ENCODE measurements at places on chromosomes 6 and 20. TPM values are rescaled to one million over a fixed set of nuclear protein-coding genes. Genes with fewer than 3 reads are reported as not detected.

The CDH22 gene
- not detected for total RNA-seq

The SLC52A3 gene
- 0.44 TPM for total RNA-seq

The COL20A1 gene
- 0.32 TPM for total RNA-seq

The HSPA1L gene
- 2.9 TPM for total RNA-seq

The DCDC2 gene
- total RNA-seq = not detected

The ANKRD6 gene
- total RNA-seq = 18.4 TPM

The C20orf144 gene
- not detected for total RNA-seq

DNA sequence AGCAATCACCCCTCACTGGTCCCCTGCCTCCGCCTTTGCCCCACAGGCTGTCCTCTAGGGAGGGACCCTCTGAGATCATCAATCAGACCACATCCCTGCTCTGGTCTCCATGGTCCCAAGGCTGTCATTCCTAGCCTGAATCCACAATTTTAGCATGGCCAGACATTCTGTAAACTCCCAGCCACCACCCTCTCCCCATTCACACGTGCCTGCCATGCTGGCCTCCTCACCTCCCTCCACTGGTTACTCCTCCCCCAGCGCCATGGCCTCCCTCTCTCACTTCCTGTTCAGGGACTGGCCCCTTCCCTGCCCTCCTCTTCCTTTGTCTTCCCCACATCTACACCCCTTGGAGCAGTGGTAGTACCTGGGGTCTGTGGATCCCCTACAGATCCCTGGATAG is 150.7 kb upstream of the MLN start:
- H3K36me3 ChIP-seq = no peaks in the 10 kb centered on the region
- peak; percentile 41 for DNase-seq
- no peak overlapping the region for H3K4me3 ChIP-seq
- no peaks in the 10 kb centered on the region for H3K4me1 ChIP-seq

DNA sequence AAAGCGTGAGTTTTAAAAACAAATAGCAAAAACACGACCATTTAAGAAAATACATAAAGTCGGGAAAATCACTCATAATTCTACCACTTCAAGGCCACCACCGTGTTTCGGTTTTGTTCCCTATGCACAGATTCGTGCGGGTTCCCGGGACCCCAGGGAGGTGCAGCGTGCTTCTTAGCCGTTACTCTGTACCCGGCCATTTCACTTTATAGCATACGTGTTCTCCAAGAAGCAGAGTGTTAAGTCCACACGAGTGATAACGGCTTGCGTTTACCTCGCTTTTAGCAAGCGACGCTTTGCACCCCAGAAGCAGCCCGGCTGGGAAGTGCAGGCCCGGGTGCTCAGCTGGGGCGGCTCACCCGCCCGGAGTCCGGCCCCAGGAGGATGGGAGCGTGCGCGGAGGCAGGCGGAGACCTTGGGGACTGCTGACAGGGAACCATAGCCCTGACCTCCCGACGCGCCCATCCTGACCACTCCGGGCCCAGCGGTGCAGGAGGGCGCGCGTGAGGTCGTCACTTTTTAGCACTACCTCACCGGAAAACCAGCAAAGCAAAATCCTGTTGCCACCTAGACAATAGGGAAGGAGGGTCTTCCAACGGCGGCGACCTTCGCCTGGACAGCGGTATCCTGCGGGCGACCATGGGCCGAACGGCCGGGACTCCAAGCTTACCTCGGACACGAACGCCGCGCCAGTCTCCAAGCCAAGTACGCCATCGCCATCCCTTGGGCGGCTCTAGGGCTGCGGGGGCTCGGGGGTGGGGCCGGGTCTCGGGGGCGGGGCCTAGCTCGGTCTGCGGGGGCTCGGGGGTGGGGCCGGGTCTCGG is at the start of gene ECI2:
Gene ECI2 (minus strand): TSS at position 735 of the 824 bp plus-strand sequence. CDS start 15 bp downstream, at position 720.
- peak within 1 kb of the TSS; percentile 91 for H3K27ac ChIP-seq
- no peaks in the 10 kb centered on the region for H3K27me3 ChIP-seq
- DNase-seq = peak; percentile 96
- peaks cover 53% of the 10 kb centered on the region for H3K4me1 ChIP-seq
- H3K4me3 ChIP-seq = peak within 1 kb of the TSS; percentile 88

DNA sequence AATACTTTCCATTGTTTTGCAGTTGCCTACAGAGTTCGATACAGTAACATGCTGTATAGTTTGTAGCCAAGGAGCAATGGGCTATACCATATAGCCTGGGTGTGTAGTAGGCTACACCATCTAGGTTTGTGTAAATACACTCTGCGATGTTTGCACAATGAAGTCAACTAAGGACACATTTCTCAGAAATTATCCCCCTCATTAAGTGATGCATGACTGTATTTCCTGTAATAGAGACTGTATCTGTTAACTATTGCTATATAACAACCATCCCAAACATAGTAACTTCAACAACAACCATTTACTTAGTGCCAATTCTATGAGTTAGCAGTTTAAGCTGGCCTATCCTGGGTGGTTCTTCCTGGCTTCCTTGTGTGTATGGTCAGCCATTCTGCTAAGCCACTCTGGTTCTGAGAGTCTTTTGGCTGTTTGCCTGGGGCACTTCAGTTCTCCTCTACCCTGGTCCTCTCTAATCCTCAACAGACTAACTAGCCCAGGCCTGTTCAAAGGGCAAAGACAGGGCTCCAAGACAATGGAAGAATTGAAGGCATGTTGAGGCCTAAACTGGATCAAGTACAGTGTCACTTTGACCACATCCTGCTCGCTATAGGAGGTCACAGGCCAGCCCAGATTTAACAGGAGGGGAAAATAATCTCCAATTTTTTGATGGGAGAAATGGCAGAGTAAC is 124.0 kb downstream of the PLCB1 start:
- H3K4me1 ChIP-seq = no peaks in the 10 kb centered on the region
- no peaks in the 10 kb centered on the region for H3K36me3 ChIP-seq
- H3K4me3 ChIP-seq = no peak overlapping the region
- DNase-seq = no peak
- H3K27ac ChIP-seq = no peak overlapping the region
- H3K27me3 ChIP-seq = no peaks in the 10 kb centered on the region

GRCh38 chr6:149859368-149859767 is 4.8 kb downstream of the LRP11 start:
- no peak overlapping the region for H3K4me3 ChIP-seq
- no peak for DNase-seq
- no peaks in the 10 kb centered on the region for H3K36me3 ChIP-seq
- no peak overlapping the region for H3K27ac ChIP-seq
- H3K27me3 ChIP-seq = peaks cover 6% of the 10 kb centered on the region

- H3K36me3 ChIP-seq = no peaks in the 10 kb centered on the region
- no peak overlapping the region for H3K4me3 ChIP-seq
- H3K27me3 ChIP-seq = peaks cover 20% of the 10 kb centered on the region
- no peaks in the 10 kb centered on the region for H3K4me1 ChIP-seq
- DNase-seq = no peak
These were observed 2.9 kb downstream of the RBBP8NL start for GRCh38 chr20:62424249-62425107.

DNA sequence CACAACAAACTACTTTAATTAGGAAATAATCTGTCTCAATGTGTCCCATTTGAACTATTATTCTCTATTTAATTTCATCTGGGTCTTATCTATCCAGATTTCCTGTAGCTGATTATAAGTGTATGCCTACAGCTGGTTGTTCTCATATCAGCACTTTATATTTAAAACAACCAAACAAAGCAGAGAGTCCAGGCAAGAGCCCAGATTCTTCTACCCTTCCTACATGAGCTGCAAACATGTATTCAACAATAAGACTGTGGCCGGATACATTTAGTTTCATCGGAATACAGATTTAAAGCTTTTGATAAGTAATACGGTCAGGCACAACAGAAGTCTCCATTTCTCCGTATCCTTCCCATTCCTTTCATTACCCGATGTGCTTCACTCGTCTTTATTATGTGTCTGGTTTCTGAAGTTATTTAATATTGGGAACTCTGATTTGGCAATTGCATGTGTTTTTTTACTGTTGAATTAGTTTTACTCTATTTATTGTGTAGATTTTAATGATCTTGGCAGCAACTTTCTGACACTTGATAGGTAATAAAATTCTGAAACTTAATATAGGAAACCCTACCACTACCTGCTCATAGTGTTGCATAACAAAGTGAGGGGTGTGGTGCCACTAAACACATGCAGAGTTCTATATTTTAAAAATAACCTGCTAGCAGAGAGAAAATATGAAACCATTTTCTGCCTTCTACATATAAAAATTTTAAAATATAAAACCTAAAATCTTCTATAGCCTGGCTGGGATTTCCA is 653.5 kb upstream of the PTCHD4 start:
- H3K36me3 ChIP-seq = no peaks in the 10 kb centered on the region
- no peak for DNase-seq
- H3K27ac ChIP-seq = no peak overlapping the region
- no peaks in the 10 kb centered on the region for H3K27me3 ChIP-seq

DNA sequence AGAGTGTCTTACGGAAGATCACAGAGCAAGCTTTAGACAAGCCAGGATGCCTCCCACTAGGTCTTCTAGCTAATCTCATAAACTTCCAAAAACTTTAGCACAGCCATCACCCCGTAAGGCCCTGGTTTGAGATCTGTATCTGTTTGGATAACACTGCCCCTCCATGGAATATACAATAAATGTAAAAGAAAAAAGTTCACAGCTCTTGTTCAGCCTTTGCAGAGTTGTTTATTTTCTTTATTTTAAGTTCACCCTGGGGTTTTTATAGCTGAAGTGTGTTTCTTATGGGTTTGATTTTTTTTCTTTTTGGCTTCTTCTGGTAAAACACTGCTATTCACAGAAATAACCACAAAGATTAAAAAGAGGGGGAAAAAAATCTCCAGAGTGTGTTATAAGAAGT is 125.6 kb downstream of the EYA2 start:
- no peak overlapping the region for H3K27ac ChIP-seq
- H3K27me3 ChIP-seq = no peaks in the 10 kb centered on the region
- no peaks in the 10 kb centered on the region for H3K36me3 ChIP-seq
- H3K4me3 ChIP-seq = no peak overlapping the region
- DNase-seq = peak; percentile 2
- H3K4me1 ChIP-seq = no peaks in the 10 kb centered on the region

DNA sequence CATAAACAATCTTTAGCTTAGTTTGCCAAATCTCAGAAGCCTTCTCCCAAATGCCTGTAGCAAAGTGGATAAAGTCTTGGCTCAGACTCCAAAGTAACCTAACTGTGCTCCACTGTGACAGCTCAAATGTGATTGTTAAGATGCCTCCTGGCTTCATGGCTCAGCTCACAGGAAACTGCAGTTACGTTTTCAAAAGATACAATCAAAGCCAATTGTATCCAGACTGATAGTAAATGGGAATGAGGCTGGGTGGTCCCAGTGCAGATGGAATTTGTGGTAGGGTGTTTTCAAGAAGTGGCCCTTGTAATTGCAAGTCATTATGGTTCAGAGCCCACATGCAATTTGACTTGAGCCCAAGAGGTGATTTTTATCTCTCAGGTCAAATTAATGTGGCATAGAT is 151.2 kb upstream of the TAB2 start:
- peaks cover 5% of the 10 kb centered on the region for H3K4me1 ChIP-seq
- DNase-seq = no peak
- no peak overlapping the region for H3K4me3 ChIP-seq
- H3K27me3 ChIP-seq = no peaks in the 10 kb centered on the region
- no peaks in the 10 kb centered on the region for H3K36me3 ChIP-seq
- H3K27ac ChIP-seq = no peak overlapping the region

GRCh38 chr6:109477725-109478124 is 5.3 kb downstream of the ZBTB24 start:
- no peak overlapping the region for H3K4me3 ChIP-seq
- DNase-seq = no peak
- H3K27ac ChIP-seq = no peak overlapping the region
- peaks cover 82% of the 10 kb centered on the region for H3K4me1 ChIP-seq
- H3K27me3 ChIP-seq = no peaks in the 10 kb centered on the region

DNA sequence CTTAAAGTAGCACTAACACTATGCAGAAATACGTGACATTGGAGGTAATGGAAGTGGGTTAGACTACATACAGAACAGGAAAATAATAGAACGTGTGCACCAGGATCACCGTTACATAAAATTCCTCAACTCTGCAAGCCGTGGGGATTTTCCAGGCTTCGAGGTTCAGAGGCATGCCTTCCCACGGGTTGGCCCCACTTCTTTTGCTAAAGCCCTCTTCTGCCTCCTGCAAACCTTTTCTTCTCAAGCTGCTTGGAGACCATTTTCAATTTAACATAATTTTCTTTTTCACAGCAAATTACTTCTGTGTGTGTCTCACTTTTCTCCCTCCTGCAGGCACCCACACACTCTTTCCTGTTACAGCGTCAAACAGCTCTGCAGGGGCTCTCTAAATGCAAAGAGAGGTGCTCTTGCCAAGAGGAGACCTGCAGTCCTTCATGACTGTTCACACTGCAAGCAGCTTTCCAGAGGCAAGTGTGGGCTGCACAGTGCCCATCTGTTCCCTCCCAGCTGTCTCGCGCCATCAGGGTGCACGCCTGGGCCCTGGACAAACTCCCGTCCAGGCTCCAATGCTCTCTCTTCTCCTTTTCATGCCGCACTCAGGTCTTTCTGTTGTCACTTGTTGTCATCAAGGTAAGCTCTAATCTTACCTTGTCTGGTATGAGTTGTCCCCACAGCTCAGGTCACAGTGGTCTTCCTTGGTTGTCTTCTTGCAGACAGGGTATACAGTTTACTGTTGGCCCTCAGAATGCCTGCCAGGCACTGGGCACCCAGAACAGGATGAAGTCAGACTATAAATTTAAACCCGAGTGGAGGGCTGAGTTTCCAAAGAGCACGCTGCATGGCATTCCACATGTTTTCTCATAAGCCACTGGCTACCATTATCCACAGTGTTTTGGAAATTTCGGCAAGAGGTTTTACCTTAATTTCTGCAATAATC is 164.8 kb upstream of the GGTLC1 start:
- no peak overlapping the region for H3K27ac ChIP-seq
- no peaks in the 10 kb centered on the region for H3K36me3 ChIP-seq
- no peaks in the 10 kb centered on the region for H3K4me1 ChIP-seq
- no peak for DNase-seq
- H3K4me3 ChIP-seq = no peak overlapping the region
- H3K27me3 ChIP-seq = no peaks in the 10 kb centered on the region

GRCh38 chr6:93087606-93088005 is 331.8 kb downstream of the EPHA7 start:
- H3K4me1 ChIP-seq = no peaks in the 10 kb centered on the region
- no peaks in the 10 kb centered on the region for H3K27me3 ChIP-seq
- no peak overlapping the region for H3K4me3 ChIP-seq
- H3K27ac ChIP-seq = no peak overlapping the region

DNA sequence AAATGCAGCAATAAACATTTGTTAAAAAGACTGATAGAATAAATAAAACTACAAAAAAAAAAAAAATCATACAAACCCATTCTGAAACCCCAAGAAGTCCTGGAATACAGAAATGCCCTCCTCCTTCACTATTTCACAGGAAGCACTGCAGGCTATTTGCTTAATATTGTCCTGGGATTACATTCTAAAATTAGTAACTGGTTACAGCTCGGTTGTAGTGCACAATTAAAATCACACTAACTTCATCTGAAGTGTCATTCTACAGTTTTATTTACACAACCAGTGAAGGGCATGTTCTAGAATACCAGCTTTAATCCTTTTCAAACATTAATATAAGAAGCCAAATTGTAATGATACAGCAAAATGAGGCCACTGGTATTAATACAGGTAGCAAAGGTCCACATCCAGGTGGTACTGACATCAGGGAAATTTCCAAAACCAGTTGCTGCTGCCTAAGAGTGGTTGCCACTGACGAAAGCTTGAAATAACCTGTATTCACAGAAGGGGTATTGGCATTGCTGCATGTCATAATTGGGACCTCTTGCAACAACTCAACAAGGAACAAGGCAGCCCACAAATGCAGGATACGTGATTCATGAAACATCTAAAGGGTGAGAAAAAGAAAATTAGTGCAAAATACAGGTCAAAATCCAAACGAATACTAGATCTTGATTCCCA is 26.9 kb downstream of the AKIRIN2 start:
- no peaks in the 10 kb centered on the region for H3K27me3 ChIP-seq
- H3K27ac ChIP-seq = no peak overlapping the region
- peaks cover 45% of the 10 kb centered on the region for H3K36me3 ChIP-seq
